ENCODE measurements at places on chromosomes 11 and 22.

DNA sequence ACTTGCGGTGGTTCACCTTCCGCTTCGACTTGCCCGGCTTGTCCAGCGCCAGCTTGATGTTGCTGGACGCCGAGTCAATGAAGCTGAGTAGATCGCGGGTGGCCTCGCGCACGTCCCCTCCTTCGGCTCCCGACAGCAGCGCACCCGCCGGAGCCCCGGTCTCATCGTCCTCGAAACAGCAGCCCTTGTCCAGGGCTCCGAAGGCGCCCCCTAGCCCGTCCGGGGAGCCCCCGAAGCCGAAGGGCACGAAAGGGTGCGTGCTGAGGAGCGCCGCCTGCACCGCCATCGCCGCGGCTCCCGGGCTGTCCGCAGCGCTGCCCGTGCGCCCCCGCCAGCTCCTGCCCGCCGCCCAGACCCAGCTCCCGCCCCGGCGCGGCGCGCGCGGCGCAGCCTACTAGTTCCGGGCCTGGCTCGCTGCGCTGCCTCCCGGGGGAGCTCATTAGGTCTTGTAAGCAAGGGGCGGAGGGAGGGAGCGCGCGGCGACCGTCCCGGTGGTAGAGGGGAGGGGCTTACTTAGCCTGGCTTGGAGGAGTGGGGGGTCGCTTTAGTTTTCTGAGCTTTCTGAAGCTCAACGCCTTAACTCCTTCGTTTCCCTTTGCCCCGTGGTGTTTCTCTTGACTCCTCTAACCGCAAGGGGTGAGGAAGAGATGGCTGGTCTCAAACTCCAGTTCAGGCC lies at the start of gene FAM181B:
Gene FAM181B, minus strand, starts transcription at position 421 of the 676 bp plus-strand sequence. Its CDS starts 135 bp downstream, at position 286.
- DNase-seq: peak; percentile 47

DNA sequence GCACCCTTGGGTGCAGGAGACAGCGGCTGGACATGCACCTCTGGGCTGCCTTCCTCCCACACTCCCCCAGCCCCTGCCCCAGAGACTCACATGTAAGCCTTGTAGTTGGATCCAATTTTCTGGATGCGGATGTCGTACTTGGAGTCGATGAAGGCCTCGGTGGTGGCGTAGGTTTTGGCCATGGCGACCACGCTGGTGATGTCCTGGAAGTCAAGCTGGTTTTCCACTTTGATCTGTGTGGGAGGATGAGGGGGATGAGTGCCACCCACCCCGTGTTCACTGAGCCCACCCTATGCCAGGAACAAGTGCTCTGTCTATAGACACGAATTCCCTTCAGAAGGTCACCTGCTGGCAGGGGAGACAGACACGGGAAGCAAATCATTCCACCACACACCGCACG lies 66.9 kb downstream of the FBXO7 start:
- DNase-seq: no peak

DNA sequence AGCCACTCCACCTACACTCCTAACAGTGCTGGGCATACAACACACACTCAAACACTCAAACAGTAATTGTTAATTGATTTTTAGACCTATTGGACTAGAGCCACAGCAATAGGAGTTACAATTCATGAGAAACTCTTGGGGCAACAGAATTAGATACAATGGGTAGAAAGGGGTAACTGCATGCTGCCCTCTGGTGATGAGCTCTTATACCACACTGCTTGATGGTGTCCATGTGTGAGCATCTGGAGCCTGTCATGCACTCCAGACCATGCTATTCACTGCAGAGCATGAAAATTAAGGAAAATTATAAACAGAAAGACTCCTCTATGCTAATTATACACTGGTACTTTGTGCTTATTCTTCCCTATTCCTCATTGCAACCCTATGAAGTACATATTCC lies 975.5 kb upstream of the CCDC90B start:
- DNase-seq: no peak

DNA sequence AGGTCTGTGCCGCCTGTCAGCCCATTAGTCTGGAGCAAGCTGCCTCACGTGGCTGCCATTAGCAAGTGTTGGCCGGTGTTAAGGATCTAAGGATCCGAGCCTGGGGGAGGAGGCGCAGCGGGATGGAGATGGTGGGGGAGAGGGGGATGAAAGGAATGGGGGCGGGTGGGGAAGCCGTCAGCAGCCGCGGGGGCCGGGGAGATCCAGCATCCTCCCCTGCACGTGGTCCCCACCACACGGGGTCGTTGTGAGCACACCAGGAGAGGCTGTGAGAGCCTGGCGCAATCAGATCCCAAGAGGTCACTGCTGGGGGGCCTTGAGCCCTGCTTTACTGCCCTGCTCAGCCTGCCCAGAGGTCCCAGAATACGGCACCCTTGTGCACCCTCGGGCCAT lies 7.3 kb downstream of the CABP7 start:
- no peak for DNase-seq

- DNase-seq: no peak
These were observed 35.5 kb downstream of the PIWIL4 start for GRCh38 chr11:94602430-94603372.
